ENCODE measurements at places on chromosomes 11 and 22.
A peak's percentile ranks its signal among the peaks of the same experiment; 100 is the strongest.

DNA sequence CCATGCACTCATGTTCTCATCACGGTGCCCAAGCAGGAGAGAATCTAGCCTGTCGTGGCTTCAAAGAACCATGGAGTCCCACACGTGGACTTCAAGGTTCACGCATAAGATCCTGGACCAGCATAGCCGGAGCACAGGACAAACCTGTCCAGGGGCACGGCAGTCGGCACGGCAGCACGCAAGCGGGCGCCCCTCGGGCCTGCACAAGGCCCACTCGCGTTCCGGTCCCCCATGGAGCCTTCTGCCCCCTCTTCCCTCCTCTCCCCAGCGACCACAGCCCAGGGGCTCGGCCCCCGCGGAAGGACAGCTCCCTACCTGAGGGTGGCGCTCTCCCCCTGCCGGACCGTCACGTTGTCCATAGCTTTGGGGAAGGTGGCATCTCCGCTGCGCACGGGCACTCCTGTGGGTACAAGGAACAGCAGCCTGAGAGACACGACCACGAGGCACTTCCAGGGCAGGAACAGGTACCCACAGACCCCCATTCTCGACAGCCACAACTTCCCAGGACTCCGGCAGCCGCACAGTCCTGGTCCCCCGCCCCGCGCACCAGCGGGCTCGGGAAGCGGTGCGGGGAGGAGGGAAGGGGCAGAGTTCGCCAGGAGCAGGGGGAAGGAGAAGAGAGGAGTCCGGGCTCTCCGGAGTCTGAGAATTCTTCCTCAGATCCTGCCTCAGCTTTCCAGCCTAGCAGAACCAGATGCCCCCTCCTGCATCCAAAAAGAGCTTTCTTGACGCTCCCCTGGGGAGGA is 589.5 kb downstream of the OPCML start:
- peak; percentile 1 for DNase-seq

GRCh38 chr11:6251990-6252473 is 7.6 kb upstream of the CCKBR start:
- DNase-seq, result peak; percentile 72

GRCh38 chr11:66718320-66718971 is 10.6 kb downstream of the SPTBN2 start:
- DNase-seq, result no peak

DNA sequence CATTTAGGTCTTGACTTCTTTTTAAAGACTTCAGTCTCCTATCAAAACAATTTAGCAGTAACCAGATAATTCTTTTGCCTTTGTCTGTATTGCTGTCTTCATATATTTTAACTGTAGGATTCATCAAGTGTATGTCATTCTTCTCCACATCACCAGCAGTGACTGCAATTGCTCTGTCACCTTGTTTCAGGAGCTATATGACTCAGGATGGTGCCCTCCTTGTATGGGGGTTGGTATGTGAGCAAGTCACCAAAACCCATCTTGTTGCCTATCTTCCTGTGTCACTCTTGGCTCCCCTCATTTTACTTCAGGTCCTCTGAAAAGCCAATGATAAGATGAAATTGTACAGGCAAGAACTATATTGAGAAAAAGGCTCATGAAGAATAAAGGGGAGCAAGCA is 256.9 kb upstream of the LUZP2 start:
- DNase-seq, result no peak

DNA sequence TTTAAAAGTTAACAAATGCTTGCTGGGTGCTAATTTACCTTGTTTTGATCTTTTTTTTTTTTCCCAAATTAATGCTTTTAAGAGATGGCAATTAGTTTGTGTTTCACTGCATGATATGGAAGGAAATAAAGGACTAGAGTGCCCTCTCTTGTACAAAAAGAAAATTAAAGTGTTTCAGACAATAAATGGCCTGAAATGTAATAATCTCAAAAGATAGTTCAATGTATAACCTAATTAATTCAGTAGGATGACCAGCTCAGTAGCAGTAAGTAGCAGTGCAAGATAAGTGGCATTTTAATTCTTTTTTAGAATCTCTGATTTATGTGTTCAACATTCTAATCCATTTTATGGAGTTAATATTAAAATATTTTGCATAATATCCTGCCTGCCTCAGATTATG is 39.9 kb upstream of the MYO18B start:
- peak; percentile 32 for DNase-seq
